ENCODE measurements at places on chromosomes 6 and 20.

GRCh38 chr6:24105191-24105590 lies 20.8 kb upstream of the NRSN1 start:
- DNase-seq: no peak

DNA sequence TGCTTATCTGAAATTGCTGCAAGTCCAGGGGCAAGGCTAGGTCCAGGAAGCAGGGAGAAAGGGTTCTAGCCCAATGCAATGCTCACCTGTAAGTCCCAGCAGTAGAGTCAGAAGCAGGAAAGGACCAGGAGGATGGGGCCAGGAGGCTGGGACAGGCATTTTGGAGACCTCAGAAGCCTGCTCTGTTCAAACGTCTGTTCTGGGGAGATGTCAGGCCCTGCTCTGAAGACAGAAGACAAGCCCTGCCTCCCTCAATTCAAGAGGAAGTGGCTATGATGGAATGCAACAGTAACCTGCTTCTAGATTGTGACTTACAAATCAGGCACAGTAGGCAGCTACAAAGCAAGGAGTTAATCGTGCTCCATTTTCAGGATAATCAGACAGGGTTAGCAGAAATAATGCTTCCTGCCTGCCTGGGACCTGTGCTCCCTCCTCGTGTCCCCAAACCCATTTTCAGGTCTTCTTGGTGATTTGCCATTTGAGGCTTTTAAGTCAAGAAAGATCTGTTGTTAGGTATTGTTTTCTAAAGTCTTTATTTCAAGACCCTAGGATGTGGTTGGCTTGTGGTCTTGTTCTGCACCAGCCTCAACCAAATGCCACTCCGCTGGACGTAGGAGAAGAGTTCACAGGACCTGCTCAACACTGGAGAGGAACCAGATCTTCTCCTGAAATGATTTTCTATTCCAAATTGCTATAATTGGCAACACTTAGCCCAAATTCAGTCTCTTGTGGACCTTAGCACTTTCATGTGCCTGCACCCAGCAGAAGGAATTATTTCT lies at the start of gene SIRPG:
SIRPG (minus strand) TSS at position 224 of the 779 bp plus-strand sequence; CDS start at position 159, 65 bp downstream.
- no peak for DNase-seq

DNA sequence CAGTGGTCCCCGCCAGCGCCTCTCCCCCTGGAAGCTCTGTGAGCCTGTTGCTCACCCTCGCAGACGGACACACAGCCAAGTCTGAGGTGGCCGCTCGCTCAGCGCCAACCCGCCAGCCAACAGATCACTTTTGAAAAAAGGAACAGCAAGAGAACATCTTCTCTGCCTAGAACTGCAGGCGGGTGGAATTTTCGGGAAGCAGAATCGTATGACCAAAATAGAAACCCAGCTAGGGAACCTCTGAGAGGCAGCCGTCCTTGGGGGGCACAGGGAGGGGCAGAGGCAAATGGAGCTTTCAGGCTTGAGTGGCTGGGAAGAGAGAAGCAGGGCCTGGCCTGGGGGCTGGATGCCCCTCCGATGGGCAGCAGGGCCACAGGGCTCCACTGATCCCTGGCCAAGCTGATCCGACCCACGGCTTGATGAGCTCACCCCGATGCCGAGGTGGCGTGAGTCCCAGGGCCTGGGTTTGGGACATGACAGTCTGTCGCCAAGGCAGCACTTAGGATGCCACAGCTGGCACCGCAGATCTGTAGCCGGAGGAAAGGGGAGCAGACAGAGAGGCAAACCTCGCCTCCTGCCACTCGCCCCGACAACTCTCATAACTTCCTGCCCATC lies 9.8 kb downstream of the NFATC2 start:
- no peak for DNase-seq

- no peak for DNase-seq
Observed at GRCh38 chr6:13528232-13528631, 40.8 kb upstream of the GFOD1 start.

GRCh38 chr20:48812600-48813445 lies 15.0 kb downstream of the PREX1 start:
- DNase-seq: no peak

GRCh38 chr6:89602166-89602565 lies 36.4 kb downstream of the LYRM2 start:
- DNase-seq: no peak

- no peak for DNase-seq
Observed at GRCh38 chr6:157847846-157848245, 24.8 kb downstream of the SNX9 start.

DNA sequence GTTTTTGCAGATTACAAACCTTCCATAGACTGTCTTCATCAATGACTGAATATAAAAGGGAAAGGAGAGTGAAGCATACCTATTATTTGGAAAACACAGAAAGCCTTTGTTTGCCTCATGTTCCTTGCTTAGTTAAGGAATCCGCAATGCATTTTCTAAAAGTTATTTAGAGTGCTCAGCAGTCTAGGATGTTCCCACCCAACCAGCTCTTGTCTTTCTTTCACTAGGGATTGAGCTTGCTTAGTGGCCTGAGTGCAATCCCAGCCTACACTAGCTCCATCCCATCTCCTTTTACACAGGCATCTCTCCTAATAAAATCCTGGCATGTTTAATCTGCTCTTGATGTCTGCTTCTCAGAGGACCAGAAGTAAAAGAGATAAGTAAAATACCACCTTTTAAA lies 850.5 kb upstream of the GJE1 start:
- no peak for DNase-seq

- no peak for DNase-seq
Observed at GRCh38 chr6:116404696-116405095, 33.9 kb downstream of the DSE start.

DNA sequence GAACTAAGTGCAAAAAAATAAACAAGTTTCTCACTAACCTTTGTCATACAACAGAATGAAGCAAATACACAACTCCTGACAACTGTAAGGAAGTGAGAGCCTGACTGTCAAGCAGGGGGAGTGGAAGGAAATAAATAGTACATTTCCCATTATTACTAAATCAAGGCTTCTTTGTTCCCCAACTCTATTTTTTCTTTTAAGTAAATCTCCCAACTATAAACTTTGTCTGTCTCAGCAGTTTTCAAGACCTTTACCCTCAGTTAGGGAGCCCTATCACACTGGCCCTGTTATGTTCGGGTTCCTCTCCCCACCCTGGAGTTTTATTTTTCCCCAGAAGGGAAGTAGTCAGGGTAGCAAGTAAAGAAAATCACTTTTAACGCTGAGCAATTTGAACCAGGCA lies 24.1 kb upstream of the IPCEF1 start:
- DNase-seq: no peak

DNA sequence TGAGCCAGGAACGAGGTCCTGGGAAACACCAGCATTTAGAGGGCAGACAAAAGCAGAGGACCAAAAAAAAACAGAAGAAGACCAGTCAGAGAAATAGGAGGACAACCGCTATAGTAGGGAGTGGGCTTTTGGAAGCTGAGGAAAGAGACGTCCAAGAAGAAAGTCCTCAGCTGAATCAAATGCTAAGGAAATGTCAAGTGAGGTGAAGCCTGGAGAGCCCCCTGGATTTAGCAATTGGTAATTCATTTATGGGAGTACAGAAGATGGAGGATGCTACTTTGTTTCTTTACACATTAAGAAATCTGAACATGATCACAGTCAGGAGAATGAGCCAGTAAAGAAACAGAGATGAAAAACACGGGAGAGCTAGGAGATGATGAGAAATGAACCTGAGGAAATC lies 41.1 kb downstream of the LRP11 start:
- no peak for DNase-seq

GRCh38 chr6:8940356-8940755 lies 505.0 kb upstream of the SLC35B3 start:
- no peak for DNase-seq

DNA sequence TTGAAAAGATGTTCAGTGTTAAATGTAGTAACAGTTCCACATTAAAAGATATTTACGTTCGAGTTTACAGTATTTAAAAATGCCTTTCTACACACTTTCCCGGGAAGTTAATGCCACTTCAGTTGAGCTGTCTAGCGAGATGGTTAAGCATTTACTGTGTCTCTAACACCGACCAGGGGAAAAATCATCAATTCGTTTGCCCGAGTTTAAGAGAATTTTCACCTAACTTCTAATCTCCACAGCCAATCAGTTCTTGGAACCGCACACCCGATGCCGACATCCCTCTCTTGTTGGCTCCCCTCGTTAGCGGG lies 58.2 kb downstream of the FAM217A start:
- DNase-seq: no peak

DNA sequence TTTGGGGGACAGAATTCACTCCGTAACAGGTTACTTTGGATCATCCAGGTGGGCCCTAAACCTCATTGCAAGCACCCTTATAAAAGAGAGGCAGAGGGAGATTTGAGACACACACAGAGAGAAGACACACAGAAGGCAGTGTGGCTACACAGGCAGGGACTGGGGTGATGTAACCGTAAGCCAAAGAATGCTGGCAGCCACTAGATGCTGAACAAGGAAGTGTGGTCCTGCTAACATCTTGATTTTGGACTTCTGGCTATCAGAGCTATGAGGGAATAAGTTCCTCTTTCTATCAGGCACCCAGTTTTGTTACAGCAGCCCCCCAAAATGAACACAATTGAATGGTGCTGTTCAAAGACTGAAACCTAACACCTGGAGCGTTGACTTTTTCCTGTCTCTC lies 191.3 kb upstream of the MYLIP start:
- DNase-seq: no peak

- no peak for DNase-seq
Observed at GRCh38 chr6:39100358-39100757, 14.6 kb downstream of the SAYSD1 start.

- DNase-seq: no peak
Observed at GRCh38 chr6:133467231-133467981, 226.2 kb downstream of the EYA4 start.

DNA sequence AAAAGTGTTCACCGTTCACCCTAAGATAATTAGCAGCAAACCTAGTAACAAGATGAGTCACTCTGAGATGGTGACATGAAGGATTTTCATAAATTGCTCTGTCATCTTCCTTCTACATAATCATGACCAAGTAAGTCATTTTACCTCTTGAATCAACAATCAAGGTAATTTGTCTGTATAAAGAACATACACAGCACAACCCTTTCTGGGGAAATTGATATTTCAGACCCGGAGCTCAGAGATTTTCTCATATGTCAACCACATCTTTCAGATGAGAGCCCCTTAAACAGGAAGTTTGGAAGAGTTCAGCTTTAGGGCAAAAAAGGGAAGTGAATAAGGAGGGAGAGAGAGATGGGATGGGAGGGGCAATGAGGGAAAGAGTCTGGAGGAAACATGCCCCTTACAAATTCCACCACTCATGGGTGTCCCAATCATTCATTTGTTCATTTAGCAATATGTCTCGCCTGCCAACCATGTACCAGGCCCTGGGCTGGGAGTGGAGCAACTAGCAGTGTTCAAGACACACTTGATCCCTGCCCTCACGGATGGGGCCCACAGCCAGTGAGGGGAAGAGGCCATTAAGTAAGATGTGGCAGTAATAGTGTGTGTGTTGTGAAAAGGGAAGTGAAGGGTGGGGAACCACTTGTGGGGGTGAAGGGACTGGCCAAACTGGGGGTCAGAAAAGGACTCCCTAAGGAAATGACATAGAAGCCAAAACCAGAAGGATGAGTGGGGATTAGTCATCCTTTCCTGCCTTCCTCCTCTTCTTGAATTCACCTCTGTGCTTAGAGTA lies 190.9 kb downstream of the MAFB start:
- DNase-seq: no peak

DNA sequence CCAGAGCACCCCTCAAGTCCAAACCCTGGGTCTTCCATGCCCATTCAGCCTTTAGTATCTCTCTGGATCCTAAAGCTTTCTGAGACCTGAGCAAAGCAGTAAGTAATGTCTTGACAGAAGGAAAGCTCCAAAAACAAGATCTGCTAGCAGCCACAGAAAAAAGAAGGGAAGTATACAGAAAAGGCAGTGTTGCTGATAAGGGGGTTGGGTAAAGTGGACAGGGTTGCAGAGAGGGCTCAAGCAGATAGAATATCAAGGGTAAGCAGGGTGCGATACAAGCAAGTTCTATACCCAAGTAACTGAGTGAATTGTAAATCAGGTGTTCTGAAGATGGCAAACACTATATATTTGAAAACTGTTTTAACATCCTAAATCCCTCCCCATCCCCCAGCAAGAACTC lies 113.4 kb upstream of the CARMIL1 start:
- DNase-seq: no peak

- no peak for DNase-seq
Observed at GRCh38 chr6:100913400-100914276, 32.5 kb upstream of the ASCC3 start.

- DNase-seq: no peak
Observed at GRCh38 chr6:156899532-156900135, 122.5 kb downstream of the ARID1B start.

GRCh38 chr20:59102841-59103299 lies 60.3 kb upstream of the PRELID3B start:
- DNase-seq: no peak

DNA sequence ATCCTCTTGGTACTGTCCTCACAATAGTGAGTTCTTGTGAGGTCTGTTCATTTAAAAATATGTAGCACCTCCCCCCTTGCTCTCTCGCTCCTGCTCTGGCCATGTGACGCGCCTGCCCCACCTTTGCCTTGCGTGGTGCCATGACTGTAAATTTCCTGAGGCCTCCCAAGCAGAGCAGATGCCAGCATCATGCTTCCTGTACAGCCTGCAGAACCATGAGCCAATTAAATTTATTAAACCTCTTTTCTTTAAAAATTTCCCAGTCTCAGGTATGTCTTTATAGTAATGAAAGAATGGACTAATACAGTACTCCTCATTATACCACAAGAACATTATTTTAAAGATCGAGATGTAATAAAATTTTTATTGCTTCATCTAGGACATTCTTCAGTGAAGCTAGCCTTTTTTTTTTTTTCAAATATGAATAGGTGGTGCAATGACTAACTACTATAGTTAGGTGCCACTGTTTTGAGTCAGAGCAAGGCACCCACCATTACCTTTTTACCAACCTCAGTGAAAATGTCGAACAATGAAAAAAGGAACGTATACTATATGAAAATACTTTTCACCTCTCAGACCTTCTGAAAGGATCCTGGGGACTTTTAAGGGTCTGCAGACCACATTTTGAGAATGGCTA lies 191.1 kb upstream of the SGK1 start:
- DNase-seq: no peak

- no peak for DNase-seq
Observed at GRCh38 chr6:102736941-102737368, 1343.4 kb downstream of the GRIK2 start.

DNA sequence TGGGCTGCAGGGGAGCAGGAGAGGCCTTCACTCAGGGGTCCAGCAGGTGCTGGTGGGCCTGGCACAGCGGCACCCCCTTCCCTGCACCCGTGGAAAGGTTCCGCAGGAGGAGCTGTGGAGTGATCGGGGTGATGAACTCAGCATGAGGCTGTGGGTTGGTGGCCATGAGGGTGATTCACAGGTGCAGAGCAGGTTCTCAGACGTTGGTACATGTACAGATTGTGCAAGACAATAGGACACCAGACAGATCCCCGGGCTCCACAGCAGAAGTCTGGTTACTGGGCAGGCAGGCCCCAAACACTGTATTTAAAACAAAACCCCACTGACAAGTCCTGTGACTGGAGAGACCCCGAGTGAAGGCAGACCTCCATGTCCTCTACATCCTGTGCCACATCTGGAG lies 151.6 kb upstream of the CDH4 start:
- DNase-seq: no peak
